ENCODE measurements at places on chromosomes 7 and 10. TPM values are rescaled to one million over a fixed set of nuclear protein-coding genes. Genes with fewer than 3 reads are reported as not detected.

BICC1 gene
- 35.0 TPM for total RNA-seq

C7orf57 gene
- 0.67 TPM for total RNA-seq

AKR1E2 gene
- 9.8 TPM for total RNA-seq

GPNMB gene
- 25.2 TPM for total RNA-seq

CALHM1 gene
- total RNA-seq: not detected

PON1 gene
- total RNA-seq: not detected

PLXDC2 gene
- total RNA-seq: 16.0 TPM

PALD1 gene
- under 0.01 TPM for total RNA-seq

CPVL gene
- total RNA-seq: not detected

ELMO1 gene
- 4.7 TPM for total RNA-seq

AEBP1 gene
- total RNA-seq: 16.7 TPM

DNAJC1 gene
- 51.8 TPM for total RNA-seq

PAPOLB gene
- total RNA-seq: not detected

MSANTD7 gene
- 20.5 TPM for total RNA-seq

TMEM236 gene
- 0.28 TPM for total RNA-seq

DNA sequence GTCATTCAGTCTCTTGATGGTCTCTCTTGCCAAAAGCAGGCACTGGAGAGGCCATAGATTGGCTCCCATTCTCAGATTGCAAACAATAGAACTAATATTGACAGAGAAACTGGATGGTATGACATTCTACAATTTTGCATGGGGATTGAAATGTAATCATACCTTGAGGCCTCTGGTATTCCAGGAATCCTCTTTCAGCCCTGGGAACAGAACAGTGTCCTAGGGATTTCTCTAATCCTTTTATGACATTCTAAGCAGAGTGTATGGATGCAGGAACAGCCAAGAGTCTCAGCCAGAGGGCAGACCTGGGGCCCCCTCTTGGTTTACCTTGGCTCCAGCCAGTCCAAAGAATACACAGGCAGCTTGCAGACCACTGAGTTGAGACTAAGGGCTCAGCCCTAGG is 206.4 kb downstream of the KCNMA1 start:
- DNase-seq: no peak

- no peak for DNase-seq
Observed at GRCh38 chr7:28246921-28247461, 66.4 kb upstream of the JAZF1 start.

GRCh38 chr7:12805518-12805928 is 118.1 kb downstream of the ARL4A start:
- DNase-seq: peak; percentile 67

- DNase-seq: peak; percentile 55
Observed at GRCh38 chr10:95467162-95467599, 94.0 kb downstream of the SORBS1 start.

- peak; percentile 55 for DNase-seq
Observed at GRCh38 chr10:27783660-27784059, 38.0 kb upstream of the MKX start.

DNA sequence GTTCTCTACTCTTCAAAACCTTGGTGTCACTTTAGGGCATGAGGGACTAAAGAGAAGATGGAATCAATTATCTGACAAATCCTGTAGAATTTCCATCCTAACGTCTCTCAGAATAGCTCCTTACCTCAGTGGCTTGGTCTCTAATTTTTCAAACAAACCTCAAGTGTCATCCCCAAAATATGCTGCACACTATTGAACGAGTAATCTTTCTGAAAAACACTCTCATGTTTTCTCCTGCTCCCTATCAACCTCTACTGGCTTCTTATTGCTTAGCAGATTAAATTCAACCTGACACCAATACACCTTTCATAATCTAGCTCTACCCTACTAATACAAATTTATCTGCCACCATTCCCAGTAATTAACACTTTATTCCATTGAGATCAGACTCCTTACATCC is 8.5 kb downstream of the CNOT4 start:
- no peak for DNase-seq

- no peak for DNase-seq
Observed at GRCh38 chr7:5435291-5436002, 11.8 kb upstream of the TNRC18 start.

- peak; percentile 75 for DNase-seq
Observed at GRCh38 chr10:17003151-17003550, 126.5 kb downstream of the CUBN start.

- DNase-seq: no peak
Observed at GRCh38 chr7:40470817-40471216, 336.0 kb downstream of the SUGCT start.

- no peak for DNase-seq
Observed at GRCh38 chr10:70137927-70138883, 5.6 kb upstream of the AIFM2 start.

GRCh38 chr10:123153486-123154091 is 613 bp upstream of the BUB3 start:
- no peak for DNase-seq

DNA sequence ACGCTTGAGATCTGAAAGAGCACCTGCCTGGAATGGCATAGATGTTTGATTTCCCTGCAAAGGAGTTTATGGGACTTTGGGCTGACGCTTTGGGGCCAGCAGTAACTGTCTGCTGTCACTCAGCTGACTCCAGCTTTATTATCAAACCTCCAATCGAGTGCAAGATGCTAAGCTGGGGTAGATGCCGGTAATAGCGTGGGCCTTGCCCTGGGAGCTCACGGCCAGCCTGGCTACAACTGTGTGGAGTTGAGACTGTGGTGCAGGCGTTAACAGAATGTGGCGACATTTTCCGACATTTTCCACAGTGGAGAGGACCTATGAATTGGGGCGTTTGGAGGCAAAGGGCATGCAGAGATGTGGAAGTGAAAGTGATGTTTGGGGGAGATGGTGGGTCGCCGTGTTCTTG is 1.3 kb downstream of the CHST12 start:
- no peak for DNase-seq

GRCh38 chr7:39753823-39754325 is 130.5 kb downstream of the RALA start:
- DNase-seq: no peak

GRCh38 chr10:97550336-97551149 is 22.0 kb upstream of the ANKRD2 start:
- DNase-seq: no peak

DNA sequence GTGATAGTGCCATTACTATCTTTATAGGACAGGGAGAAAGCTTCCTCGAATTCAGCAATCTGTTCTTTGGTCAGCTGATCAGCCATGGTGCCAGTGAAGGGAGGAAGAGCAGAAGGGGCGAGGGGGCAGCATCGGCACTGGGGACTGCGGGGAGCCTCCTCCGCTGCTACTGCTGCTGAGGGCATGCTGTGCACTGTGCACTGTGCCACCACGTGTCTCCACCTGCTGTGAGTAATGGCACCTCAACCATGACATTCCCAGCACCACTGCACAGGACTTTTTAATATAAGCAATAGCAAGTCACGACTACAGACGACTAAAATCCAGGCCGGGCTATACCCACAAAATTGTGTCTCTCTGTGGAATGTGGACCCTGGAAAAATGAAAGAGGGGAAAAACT is 105.0 kb upstream of the LANCL2 start:
- DNase-seq: no peak

DNA sequence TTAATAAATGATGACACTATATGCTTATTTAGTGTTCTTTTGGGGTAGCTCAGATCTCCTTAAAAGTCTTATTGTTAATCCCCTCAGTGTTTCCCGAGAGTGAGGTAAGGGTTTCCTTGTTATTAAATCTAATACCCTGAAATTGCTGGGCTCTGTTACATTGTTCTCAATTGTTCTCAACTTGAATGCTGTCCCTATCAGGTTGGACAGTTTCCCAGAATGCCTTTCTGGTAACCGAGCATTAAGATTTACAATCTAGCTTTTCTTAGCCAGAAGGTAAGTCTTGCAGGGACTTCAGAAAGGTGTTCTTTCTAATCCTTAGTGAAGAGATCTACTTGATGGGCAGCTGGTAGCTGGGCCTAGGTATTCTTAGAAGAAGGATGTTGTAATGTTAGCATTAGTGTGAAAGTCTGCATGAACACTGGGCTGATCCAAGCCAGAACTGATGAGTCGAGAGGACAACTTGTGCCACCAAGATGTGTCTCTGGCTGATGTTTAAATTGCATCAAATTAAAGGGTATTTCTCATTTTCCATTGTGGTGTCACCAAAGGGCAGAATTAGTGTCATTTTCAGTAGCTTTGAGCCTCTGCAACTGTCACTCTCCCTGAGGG is 89.9 kb downstream of the SND1 start:
- no peak for DNase-seq

- peak; percentile 27 for DNase-seq
Observed at GRCh38 chr7:35334506-35334905, 80.6 kb upstream of the TBX20 start.

DNA sequence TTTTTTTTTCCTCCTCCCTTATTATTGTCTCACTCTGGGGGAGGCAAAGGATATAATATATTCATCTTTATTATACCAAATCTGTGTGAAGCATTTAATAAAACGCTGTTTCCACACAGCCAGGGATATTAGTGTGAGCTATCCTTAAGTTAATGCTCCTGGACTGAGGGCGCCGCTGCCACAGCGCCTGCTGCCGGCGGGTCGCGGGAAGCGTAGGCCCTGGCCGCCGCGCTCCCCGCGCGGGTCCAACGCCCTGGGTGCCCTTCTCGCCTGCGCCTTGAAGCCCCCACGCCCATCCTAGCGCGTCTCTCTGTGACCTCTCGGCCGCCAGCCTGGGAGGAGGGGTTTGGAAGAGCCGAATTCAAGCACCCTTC is 9.5 kb upstream of the LBX1 start:
- DNase-seq: no peak

- DNase-seq: no peak
Observed at GRCh38 chr7:130353196-130353595, 8.6 kb downstream of the CPA5 start.

DNA sequence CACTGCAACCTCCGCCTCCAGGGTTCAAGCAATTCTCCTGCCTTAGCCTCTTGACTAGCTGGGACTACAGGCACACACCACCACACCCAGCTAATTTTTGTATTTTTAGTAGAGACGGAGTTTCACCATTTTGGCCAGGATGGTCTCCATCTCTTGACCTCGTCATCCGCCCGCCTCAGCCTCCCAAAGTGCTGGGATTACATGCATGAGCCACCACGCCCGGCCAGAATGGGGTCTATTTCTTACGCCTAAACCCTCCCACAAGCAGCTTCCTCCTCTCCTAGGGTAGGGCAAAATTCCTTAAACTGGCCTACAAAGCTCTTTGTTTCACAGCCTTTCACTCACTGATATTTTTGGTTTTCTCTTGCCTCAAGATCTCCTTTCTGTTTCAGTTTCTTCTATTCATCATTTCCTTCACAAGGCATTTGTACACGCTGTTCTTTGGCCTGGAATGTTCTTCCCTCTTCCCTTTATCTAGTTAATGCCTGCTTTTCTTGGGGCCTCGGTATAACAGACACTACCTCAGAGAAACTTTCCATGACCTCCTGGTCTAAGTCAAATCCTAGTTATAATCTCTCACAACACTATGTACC is 6.7 kb downstream of the CPEB3 start:
- DNase-seq: no peak

GRCh38 chr10:108005627-108006026 is 841.1 kb upstream of the SORCS1 start:
- peak; percentile 43 for DNase-seq

Measured in mammary epithelial cell (primary cell).